ENCODE measurements at places on chromosomes 1 and 21. TPM values are rescaled to one million over a fixed set of nuclear protein-coding genes. Genes with fewer than 3 reads are reported as not detected.

DNA sequence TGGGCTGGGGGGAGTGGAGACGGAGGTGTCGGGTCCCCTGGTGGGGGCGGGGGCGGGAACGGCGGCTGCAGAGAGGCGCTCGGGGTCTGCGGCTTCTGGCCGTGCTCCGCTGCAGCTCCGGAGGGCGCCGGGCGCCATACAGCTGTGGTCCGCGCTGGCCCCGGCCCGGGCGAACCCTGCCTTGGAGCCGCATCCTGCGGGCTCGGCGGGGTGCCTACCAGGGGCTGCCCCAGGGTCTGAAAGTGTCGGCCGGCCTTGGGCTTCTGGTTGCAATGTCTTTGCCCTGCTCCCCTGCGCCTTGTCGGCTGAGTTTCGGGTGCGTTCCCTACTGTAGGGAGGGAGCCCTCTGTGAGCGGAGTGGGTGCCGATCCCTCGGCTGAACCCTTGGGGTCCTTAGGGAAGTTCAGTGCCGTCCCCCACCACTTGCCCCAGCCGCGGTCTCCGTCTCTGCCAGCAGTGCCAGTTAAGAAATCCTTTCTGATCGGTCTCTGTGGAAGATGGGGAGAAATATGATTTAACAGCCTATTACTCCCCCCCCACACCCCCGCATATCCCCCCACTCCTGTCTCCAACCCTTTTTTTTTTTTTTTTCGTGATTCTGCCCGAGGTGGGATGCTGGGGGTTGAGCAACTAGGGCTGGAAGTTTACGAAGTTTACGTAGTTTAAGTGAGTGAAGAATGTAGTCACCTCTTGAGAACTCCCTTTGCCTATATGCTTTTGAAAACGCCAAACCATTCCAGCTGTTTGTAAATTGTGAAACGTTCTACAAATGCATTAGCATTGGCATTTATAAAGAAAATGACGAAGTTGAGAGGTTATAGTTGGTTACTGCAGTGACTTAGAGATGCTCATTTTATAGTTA is 588 bp downstream of the NEXN start:
- DNase-seq: peak; percentile 63

DNA sequence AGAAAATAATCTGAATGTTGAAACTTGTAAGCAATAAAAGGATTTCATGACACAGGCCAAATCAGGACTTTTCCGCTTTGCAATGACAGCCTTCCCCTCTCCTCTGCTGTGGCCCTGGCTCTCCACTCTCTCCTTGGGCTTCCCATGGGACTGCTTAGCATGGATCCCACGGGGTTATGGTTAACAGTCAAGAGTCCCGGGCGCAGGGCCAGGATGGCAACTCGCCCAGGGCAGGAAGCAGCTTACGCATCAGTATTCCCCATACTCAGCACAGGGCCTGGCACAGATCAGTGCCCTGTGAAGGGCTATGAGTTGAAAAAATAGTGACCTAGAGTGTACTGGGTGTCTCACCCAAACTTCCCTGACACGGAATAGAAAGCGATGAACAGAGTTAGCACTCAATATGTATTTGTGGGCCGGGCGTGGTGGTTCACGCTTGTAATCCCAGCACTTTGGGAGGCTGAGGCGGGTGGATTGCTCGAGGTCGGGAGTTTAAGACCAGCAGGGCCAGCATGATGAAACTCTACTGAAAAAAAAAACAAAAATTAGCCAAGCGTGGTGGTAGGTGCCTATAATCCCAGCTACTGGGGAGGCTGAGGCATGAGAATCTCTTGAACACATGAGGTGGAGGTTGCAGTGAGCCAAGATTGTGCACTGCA is 29.1 kb upstream of the GRHL3 start:
- no peak for DNase-seq

GRCh38 chr1:98387701-98388100 is 273.8 kb upstream of the SNX7 start:
- DNase-seq: no peak

DNA sequence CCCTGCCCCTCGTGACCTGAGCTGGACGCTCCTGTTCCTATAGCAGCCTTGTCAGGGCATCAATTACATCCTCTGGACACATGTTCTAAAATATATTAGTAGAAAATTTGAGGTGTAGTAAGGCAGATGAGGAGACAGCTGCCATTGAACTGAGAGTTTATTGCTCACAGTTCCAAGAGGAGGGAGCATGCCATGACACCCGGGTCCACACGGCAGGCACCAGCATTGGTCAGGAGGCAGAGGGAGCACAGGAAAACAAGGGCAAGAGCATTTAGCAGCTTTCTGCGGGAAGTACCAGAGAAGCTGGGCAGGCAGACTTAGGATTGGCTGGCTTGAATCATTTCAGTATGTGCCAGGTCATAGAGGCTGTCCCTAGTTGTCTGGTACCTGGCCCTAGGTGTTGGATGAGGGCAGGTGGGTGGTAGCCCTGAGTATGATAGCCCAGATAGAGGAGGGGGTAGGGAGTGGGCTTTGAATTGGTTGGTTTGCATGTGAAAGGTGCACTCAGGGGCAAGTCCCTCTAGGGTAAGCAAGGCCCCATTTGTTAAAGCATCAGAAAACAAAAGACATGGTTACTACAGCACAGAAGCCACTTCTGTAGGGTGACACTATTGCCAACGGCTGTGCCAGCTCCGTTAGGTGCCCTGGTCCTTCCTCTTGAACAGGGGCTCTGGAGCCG is 223.6 kb upstream of the RAB4A start:
- no peak for DNase-seq

GRCh38 chr1:150567341-150567716 is 12.1 kb downstream of the MCL1 start:
- DNase-seq: no peak

- no peak for DNase-seq
Measured at GRCh38 chr1:202311875-202312635, 29.7 kb downstream of the UBE2T start.

DNA sequence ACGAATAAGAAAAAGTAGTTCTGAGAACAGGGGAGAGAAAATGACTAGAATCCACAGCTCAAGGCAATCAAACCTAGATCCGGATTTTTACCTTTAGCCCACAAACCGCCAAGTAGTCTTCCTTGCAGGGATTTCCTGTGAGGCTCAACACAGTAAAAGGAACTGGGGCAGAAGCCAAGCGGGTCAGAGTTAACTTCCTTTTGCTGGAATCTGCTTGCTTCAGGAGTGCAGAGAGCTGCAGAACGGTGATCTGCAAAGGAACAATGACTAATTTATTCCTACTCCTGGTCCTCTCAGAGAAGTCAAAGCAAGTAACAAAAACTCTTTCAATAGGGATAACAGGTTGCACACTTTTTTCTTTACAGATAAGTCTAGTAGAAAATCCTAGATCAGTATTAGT is 53.4 kb downstream of the UBR4 start:
- peak; percentile 9 for DNase-seq

- peak; percentile 64 for DNase-seq
Measured at GRCh38 chr1:110053552-110054428, 16.7 kb downstream of the ALX3 start.

DNA sequence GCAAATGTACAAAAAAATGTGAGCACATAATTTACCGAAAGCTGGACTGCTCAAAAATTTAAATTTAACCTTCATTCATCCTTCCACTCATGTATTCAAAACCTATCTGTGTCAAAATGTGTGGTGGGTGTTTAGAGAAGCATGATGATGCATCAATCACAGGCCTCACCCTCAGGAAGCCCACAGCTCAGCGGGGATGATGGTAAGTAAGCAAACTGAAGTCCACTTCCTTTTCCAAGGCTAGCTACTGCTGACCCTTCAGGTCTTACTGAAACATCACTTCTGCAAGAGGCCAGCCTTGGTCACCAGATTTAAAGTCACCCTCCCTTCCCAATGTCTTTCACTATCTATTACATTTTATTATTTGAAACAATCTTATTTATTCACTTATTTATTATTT is 254.5 kb downstream of the DNM3 start:
- no peak for DNase-seq

GRCh38 chr1:93958726-93959100 is 49.5 kb upstream of the GCLM start:
- no peak for DNase-seq

- no peak for DNase-seq
Measured at GRCh38 chr1:163035446-163036249, 33.5 kb upstream of the RGS4 start.

DNA sequence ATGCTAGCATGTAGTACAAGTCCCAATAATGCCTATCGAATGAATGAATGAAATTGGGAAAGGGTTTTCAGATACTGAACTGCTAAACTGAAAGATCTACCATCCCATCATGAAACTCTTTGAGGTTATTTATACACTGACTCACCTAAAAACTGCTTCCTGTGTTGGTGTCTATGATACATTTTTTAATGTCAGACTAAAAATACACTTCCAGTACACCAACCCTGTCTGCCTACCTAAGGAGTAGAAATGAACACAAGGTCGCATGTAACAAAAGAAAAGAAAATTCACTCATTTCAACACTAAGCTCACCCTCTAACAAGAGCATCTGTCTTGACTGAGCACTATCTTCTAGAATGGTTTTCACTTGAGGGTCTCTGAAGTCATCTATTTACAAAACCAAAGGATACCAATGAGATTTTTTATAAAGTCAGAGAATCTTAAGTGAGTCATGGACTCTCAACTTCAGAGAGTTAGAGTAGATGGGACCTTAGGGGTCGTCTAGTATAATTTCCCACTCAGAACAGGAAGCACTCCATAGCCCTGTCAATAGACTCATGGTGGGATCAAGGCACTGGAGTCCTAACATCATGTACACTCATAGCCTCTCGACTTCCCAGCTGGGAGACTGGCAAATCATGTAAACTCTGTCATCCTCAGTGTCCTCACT is 53.4 kb downstream of the WLS start:
- DNase-seq: no peak

- DNase-seq: no peak
Measured at GRCh38 chr1:176193663-176194062, 13.4 kb downstream of the COP1 start.

DNA sequence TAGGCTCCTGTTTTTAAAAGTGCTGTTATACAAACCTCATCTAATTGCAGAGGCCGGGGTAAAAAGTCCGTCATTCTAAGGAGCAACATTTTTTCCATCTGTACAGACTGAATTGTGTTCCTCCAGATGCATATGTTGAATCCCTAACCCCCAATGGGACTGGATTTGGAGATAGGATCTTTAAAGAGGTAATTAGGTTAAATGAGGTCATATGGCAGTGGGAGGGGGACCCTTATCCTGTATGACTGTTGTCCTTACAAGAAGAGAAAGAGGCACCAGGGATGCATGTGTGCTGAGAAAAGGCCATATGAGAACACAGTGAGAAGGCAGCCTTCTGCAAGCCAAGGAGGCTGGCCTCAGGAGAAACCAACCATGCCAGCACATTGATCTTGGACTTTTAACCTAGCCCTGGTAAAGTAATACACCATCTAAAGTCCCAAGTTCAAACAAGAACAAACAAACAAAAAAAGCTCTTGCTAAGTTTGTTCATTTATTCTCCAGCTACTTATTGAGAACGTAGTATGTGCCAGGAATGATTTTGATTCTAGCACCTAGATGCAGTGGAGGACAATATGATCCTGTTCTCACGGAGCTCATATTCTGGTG is 352.4 kb downstream of the NTNG1 start:
- no peak for DNase-seq

DNA sequence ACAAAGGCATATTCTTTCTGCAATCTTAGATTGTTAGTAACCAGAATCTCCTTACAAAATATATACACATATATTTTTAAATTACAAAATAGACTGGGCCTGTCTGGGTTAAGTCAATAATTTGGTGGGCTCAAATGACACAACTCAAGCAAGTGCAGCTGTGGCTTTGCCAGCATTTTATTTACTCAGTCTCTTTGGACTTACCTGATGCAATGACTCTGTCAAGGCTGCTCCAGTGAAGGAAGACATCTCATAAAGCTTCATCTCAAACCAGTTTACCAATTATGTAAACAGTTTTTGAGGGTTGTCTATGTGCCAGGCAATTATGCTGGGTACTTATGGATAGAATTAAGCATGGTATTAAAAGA is 22.8 kb upstream of the ABCA4 start:
- DNase-seq: no peak

DNA sequence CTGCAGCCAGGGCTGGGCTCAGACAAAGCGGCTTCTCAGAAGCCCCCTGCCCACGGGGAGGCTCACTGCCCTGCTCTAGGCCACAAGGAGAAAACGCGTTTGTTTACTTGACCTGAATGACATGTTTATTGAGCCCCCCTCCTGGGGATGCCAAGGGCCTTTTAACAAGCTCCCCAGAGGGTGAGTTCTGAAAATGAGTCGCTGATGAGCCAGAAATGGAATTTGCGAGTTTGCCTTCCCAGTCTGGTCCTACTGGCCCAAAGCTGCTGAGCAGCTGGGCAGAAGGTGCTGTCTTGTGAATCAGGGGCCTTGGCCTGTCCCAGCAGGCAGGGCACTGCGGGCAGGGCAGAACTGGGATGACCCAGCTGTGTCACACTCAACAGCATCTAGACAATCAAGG is 120.6 kb downstream of the SYF2 start:
- no peak for DNase-seq

- no peak for DNase-seq
Measured at GRCh38 chr1:19032413-19032695, 75.9 kb upstream of the IFFO2 start.

GRCh38 chr21:44331650-44332307 is 7.4 kb downstream of the CFAP410 start:
- no peak for DNase-seq

- no peak for DNase-seq
Measured at GRCh38 chr1:29217633-29218032, 13.1 kb downstream of the MECR start.

DNA sequence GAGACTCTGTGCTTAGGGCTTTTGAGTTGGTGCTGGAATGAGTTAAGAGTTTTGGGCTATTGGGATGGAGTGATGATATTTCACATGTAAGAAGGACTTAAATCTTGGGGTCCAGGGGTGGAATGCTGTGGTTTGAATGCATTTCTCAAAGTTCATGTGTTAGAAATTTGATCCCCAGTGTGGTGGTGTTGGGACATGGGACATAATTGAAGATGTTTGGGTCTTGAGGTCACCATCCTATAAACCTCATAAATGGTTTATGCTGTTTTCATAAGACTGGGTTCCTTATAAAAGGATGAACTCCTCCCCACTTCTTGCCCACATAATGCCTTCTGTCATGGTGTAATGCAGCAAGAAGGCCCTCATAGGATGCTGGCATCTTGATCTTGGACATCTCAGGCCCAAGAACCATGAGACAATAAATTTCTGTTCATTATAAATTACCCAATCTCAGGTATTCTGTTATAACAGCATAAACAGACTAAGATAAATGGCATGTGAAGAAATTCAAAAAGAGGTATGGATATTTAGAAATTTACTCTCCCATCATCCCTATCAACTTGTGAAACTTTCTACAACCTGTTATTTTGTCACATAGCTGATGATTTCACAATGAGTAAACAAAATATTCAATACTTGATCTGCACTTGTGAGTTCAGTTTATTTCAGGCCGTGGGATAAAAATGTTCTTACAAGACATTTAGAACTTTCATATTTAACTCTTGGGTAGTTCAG is 48.0 kb upstream of the NEK7 start:
- no peak for DNase-seq

The HJV gene
- polyA plus RNA-seq: 56.1 TPM

The ANGPTL3 gene
- 0.41 TPM for polyA plus RNA-seq

The CCDC30 gene
- not detected for polyA plus RNA-seq

The KLHDC9 gene
- polyA plus RNA-seq: 0.73 TPM

The C1orf53 gene
- polyA plus RNA-seq: 1.6 TPM

The HDAC1 gene
- polyA plus RNA-seq: 61.9 TPM

The ZBTB18 gene
- polyA plus RNA-seq: 107 TPM

The GPR52 gene
- not detected for polyA plus RNA-seq

The SGIP1 gene
- 1.8 TPM for polyA plus RNA-seq

The FMO3 gene
- polyA plus RNA-seq: not detected

All from muscle of arm (tissue), 14 donors.